Cardiac septum (tissue), 1 donor: ENCODE measurements at places on chromosomes 7 and 10.

DNA sequence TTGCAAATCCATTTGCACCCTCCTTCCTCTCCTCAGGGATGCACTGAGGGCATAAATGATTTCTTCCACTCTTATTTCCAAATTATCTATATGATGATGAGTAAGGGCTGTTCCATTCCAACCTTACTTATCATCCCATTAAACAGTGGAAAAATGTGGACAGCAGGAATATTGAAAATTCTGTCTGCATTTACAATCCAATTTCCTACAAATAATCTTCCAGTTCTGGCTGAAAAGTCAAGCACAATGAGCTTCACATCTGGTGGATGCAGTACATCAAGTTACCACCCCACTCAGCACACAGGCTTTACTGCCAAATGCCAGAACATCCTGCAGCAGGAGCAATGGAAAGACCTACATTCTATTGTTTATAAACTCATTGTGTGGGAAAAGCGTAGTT, 345.0 kb upstream of the STEAP1 start:
- DNase-seq = no peak

DNA sequence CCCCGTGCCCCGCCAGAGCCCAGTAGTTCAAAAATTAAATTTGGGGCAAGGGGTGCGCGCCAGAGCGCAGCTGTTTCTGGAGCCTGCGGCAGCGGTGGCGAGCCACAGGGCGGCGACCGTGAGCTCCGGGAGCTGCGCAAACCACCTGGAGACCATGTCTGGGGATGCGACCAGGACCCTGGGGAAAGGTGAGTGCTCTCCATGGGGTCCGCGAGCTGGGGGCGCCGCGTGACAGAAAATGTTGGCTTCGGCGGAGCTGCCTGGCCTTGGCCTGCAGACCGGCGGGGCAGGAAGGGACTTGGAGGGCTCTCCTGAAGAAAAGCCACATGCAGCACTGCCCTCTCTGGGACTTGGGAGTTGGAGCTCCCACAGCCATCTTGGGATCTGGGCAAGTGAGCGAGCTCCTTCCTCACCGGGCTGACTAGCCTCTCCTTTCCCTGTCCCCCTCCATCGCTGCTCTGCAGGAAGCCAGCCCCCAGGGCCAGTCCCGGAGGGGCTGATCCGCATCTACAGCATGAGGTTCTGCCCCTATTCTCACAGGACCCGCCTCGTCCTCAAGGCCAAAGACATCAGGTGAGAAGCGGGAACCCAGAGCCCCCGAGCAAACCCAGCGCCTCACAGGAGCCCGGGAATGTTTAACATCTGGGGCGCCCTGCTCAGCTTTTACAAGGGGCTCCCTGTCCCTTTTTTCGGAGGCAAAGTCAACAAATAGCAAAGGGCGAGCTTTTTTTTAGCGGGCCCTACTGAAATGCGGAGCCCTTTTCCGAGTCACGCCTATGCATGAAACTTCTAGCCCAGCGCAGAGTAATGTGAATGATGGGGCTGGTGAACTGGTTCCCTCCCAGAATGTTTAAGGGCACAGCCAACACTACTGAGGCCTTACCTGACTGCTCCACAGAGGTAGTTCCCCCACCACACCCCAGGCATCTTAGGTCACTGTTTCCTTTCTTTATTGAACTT, 6.1 kb downstream of the GSTO2 start:
- no peak for DNase-seq

GRCh38 chr10:59700709-59701108, 8.9 kb downstream of the SLC16A9 start:
- no peak for DNase-seq

- DNase-seq = no peak
Measured at GRCh38 chr7:70094831-70095230, 496.6 kb downstream of the AUTS2 start.

GRCh38 chr7:108001764-108002725, 916 bp downstream of the LAMB1 start:
- no peak for DNase-seq

GRCh38 chr7:99835189-99835588, 7.4 kb downstream of the CYP3A43 start:
- no peak for DNase-seq

GRCh38 chr10:63593576-63593975, 72.4 kb downstream of the REEP3 start:
- DNase-seq = no peak

- DNase-seq = no peak
Measured at GRCh38 chr10:78405736-78406135, 372.1 kb downstream of the RPS24 start.

DNA sequence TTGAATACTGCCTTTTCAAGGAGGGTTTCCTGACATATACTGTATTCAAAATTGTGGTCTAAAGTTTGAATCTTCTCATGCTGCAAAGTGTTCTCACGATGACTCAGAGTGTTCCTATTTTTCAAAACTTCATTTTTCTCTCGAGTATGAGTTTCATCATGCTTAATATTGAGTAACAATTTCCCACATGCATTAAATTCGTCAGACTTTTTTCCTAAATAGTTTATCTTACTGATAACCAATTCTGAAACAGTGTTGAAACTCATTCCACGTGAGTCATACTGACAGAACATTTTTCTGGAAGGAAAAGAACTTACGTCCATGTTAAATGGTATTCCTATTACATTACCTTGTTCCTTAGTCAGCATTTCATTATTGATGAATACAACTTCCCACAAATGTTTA, 44.1 kb downstream of the ZNF33B start:
- DNase-seq = no peak

GRCh38 chr7:28434510-28434909, 22.2 kb downstream of the CREB5 start:
- DNase-seq = no peak

DNA sequence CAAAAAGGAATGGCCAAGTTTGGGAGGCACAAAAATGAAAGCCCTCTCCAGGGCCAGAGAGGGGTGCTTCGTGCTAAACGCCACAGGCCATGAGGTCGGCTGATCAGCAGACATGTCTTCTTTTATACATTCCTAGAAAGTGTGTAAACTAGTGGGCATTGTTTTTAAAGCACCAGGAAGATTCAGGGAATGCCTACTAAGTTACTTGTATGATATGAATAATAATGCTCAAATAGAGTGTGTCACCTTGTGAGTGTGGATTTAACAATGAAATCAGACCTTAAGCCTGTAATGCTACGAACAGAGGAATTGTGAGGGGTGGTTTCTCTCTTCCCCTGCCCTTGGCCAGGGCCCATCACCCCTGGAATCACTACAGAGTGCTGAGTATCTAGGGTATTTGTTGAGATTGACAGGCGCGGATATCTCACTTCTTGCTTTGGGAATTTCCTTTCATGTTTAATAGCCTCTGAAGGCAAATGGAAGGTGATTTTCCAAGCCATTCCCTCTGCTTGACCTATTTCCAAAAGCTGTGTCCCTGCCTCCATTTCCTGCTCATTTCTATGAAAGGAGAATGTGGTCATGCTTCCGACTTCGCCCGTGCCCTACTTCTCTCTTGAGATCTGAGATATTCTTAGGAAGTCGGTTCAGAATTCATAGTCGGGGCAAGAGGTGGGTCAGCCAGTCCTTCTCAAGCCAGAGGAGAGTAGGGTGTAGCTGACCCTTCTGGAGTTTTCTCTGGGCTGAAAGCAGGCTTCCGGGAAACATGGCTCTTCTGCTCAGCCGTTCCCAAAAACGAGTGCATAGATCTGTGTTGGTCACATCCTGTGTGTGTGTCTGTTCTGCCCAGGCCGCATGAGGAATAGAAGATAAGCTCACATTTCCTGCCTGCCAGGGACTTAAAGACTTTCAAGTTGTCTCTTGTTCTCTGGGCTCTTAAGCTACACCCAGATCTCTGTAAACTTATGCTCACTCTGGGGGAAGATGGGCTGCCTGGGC, 167.8 kb upstream of the ITGB1 start:
- no peak for DNase-seq

GRCh38 chr10:129544205-129545202, 77.5 kb downstream of the MGMT start:
- DNase-seq = no peak

DNA sequence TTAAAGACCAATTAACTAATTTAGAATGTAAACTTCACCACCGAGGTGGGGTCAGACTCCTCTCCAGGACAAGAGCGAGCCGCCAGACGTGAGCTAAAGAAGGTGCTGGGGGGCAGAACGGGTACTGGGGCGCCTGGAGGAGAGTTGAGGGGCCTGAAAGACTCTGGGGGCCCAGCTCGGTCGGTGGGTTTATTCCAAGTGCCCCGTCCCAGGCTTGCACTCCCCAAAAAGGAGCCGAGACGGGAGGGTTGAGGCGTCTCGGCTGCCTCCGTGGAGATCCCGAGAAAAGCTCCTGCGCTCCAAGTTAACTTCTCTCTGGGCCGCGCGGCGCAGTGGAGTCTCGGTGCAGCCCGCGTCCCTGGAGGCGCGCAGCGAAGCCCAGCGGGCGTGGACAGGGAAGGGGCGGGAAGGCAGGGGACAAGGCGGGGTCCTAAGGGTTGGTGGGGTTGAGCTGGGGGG, 553.3 kb downstream of the TFEC start:
- no peak for DNase-seq
